ENCODE measurements at places on chromosomes 2 and 18. TPM values are rescaled to one million over a fixed set of nuclear protein-coding genes. Genes with fewer than 3 reads are reported as not detected.

The AFF3 gene
- total RNA-seq, result 0.02 TPM

The HNMT gene
- 3.1 TPM for total RNA-seq

The DSG3 gene
- total RNA-seq, result 0.18 TPM

The CFAP210 gene
- total RNA-seq, result 1.00 TPM

The ABCG8 gene
- total RNA-seq, result not detected

The SNTG2 gene
- not detected for total RNA-seq

The KCNS3 gene
- total RNA-seq, result 0.25 TPM

The VWA3B gene
- total RNA-seq, result not detected

The CNDP1 gene
- total RNA-seq, result not detected

The CHRND gene
- not detected for total RNA-seq

The LIMS3 gene
- 0.74 TPM for total RNA-seq

The CDH19 gene
- total RNA-seq, result not detected

The AQP12B gene
- not detected for total RNA-seq

The TMEM182 gene
- total RNA-seq, result 5.2 TPM

The ANKRD29 gene
- total RNA-seq, result not detected

The COLEC11 gene
- 2.9 TPM for total RNA-seq

The AQP12A gene
- not detected for total RNA-seq

The FIGN gene
- 0.02 TPM for total RNA-seq

The PCARE gene
- total RNA-seq, result not detected

The TIA1 gene
- total RNA-seq, result 103 TPM

The ABCA12 gene
- 0.02 TPM for total RNA-seq
